ENCODE measurements at places on chromosomes 3 and 15.

DNA sequence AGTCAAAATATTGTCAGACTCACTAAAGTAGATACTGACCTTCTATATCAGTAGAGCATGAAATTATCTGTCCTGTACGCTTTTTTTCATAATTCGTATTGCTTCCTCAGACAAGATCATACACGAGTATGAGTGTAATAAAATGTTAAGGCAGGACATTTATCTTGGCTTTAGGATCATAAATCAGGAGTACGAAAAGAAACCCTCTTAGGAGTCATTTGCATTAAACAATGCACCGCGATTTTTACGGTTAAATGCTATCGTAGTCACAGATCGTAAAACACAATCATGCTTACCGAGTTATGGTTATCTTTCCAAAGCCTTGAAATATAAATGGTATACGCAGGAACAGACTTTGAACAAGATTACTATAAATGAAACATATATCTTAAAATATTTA is 510.3 kb upstream of the ROBO1 start:
- DNase-seq = no peak

GRCh38 chr3:6809349-6809748 is 51.6 kb upstream of the GRM7 start:
- DNase-seq = no peak

DNA sequence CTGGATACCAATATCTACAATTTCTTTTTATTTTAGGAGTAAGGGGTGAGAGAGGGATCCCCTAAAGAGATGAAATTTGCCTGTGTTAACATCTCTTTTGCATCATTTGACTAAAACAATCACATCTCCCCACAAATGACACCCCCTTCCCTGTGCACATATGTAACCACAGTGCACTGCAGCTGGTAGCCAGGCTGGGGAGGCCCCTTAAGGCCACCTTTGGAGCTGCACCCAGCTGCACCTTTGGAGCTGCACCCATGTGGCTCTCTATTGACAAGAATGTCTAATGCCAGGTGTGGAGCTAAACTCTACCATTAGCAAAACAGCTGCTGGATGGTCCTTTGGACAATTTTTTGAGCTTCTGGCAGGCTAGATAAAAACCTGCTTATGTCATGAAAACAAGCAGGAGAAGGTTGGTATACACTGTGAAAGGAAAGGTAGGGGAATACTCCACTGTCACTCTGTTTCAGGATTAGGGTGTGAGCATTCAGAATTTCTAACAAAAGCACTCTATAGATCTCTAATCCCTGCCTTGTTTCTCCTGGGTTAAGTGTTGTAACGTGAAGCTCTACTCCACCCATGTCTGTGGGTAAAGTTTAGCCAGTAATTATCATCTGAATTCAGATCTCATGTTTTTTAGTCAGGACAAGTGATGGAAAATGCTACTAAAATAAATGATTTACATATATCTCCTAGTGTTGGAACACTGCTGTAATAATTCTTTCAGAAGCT is 52.1 kb downstream of the TFG start:
- no peak for DNase-seq

DNA sequence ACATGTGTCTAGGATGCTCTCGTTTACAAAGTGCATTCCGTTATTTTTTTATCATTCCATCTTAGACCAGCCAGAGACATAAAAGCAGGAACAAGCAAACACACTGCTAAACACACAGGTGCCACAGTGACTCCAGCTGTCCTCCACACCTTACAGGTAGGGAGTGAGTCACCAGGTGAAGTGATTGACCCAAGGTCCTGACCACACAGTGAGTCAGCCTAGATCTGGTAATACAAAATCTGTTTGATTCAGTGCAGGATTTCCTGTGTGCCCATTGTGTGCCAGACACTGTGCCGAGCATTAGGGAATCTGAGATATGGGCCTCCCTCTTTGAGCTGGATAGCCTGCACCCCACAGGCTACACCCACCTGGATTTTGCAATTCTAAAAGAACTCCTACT is 16.7 kb upstream of the BFSP2 start:
- DNase-seq = no peak

- no peak for DNase-seq
Observed at GRCh38 chr15:91922646-91923547, 69.4 kb downstream of the SLCO3A1 start.

DNA sequence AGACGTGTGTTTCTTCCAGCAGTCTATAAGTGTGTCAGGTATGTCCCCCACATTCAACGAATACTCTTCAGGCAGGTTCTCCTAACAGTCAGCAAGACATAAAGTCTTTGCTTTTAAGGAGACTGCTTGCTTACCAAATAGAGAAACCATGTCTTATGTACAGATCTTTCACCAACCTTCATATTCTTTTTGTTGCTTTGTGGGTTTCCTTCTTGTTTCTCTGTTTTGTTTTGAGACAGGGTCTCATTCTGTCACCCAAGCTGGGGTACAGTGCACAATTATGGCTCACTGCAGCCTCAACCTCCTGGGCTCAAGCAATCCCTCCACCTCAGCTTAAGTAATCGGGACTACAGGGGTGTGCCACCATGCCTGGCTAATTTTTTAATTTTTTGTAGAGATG is 14.3 kb downstream of the DYNC1LI1 start:
- DNase-seq = no peak

DNA sequence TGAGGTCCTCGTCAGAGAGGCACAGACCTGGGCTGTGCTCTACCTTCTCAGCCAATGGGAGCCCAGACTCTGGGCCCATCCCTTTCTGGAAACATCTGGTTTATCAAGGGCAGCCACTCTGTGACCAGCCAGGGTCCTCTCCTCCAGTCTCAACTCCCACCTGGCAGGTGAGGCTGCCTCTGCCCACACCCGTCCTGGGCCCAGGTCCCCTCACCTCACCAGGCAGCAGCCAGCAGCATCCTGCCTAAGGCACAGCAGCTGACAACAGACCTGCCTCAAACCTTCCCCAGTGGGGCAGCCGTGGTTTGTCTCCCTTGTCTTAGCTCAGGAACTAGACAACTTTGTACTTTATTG is 8.7 kb upstream of the VIPR1 start:
- no peak for DNase-seq

- no peak for DNase-seq
Observed at GRCh38 chr15:52559022-52559421, 9.8 kb downstream of the ARPP19 start.

DNA sequence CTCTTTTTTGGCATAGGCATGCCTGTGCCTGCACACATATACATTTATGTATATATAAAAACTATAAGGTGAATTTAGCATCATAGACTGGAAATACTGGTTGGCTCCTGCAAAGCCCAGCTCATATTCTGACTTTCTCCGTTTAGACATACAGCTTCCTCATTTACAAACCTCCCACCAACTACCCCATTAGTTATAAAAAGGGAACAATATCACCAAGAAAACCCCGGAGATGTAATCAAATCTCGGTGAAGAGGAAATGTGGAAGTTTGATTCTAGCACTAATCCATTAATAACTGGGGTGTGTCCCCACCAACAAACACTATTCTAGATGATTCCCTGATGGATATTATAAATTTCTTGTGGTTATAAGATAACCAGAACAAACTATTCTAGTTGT is 517.7 kb upstream of the TBL1XR1 start:
- DNase-seq = no peak
